ENCODE measurements at places on chromosomes 3 and 15.
A peak's percentile ranks its signal among the peaks of the same experiment; 100 is the strongest.

GRCh38 chr3:52004163-52004787 is 8.6 kb upstream of the RPL29 start:
- DNase-seq = no peak

DNA sequence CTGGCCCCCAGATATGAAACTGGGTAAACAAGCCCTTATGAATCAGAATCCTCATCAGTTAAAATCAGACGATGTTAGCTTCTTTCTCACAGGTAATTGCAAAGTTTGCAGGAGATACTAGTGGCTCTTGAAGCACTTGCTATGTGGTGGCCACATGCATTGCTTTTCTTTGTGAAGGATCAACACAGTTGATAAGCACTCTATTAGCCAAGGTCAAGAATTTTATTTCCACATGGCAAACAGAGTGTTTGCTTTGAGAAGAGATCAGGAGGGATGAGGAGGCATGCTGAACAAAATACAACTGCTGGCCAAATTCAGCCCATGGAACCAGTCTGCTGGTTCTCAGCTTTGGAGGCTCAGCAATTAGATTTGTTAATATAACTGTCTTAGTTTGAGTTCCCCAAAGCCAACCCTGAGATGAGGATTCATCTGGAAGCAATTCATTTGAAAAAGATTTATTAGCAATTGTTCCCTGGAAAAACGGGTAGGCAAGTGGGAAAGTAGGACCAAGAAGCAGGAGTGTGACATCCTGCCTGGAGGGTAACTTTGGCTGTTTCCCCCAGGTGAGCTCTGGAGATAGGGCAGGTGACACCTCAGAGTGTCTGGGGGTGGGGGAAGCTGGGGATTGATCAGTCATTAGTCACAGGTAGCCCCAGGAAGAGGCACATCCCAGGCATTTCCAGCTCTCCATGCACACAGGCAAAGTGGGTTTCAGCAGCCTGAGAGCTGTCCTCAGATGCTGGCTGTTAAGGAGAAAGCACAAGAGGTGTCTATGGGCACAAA is 180.3 kb downstream of the ABHD5 start:
- DNase-seq = no peak

DNA sequence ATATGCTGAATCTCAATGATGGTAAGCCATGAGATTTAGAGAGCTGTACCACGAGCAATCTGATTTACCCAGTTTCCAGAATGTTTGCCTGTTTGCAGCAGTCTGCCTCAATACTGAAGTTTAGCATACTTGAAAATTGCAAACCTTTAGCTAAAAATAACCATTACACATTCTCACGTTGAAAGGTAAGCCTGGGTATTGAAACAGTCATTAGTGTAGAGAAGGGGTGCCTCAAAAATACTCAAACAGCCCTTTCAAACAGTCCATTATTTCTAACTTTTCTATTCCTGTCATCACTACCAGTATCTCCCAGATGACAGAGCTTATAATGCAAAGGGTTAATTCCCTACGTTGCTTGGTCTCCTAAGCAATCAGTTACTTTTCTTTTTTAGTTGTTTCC is 111.8 kb upstream of the MBNL1 start:
- no peak for DNase-seq

DNA sequence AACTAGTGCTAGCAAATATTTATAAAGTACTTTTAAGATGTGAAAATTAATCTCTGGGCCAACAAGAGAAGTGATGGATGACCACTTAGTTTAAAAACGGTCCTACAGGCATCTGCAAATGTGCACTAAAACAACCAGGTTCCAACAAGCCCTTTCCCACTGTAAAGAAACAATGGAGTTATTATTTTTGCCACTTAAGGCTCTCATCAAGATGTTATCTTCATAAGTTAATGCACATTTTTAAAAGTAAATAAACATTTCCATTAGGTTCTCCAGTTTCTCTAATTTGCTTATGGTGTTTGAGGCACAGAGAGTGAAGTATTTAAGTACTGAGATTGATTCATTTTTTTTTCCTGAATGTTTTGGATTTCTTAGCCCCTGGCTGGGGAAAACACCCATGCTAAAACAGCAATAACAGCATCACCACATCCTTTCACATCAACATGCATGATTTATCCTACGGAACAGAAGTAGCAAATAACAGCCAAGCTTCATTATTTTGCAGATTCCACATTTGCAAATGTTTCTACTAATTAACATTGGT is 20.8 kb downstream of the ABI3BP start:
- no peak for DNase-seq

GRCh38 chr3:147680837-147681483 is 271.8 kb downstream of the ZIC1 start:
- DNase-seq = no peak

DNA sequence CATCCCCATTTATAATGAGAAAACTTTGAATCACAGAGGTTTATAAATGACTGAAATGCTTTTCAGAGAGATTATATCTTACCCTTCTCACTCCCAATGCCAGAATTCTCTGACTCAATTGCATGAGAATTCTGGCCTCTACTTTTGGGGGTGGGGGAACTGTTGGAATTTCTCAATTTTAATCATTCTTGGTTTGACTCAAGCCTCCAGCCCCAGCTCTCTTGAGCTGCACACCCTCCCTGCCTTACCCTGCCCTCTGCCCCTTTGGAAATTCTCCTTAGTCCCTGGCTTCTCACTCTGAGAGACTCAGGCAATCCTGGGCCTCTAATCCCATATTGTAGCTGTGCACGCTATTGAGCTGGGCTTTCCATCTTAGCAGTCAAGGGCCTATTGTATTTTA is 44.2 kb downstream of the ZNF589 start:
- DNase-seq = no peak

DNA sequence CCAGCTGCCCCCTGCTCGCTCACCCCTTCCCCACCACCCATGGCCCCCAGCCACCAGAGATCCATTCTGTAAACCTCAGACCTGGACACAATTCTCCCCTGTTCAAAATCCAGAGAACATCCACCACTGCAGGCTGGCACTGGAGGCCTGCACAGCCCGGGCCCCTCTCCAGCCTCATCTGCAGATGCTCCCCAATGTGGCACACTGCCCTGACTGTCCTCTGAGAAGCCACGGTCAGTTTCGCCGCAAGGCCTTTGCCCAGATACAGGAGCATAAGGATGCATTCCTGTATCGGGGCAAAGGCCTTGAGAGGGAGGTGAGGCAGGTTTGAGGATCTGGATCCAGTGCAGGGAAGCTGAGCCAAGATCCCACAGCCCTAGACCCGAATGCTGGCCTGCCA is 175.4 kb upstream of the LINGO1 start:
- no peak for DNase-seq

DNA sequence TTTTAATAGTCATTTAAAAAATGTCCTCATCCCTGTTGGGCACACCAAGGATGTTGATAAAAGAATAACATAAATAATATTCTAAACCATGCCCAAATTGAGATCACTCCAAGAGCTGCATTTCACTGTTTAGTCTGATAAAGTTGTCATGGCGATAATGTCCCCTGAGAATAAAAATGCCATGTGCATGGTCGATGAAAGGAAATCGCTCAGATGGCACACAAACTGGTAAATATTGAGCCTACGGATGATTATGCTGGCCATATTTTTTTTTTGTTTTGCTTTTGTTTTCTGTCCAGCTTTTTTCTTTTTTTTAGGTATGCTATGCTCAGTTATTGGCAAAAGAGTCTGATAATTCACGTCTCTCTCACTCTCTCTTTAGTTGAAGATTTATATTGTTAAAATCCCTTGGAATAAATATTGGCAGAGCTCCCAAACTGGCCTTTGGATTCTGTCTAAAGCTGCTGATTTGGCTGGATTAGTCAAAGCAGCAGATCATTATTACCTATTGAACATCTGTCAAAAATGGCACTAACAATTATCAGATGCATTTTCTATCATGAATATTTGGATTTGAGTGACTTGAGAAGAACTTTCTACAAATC is 643.8 kb downstream of the SQOR start:
- no peak for DNase-seq

GRCh38 chr15:48190932-48191573 is 412 bp upstream of the CTXN2 start:
- DNase-seq = peak; percentile 19
